ENCODE measurements at places on chromosomes 3 and 15.
A peak's percentile ranks its signal among the peaks of the same experiment; 100 is the strongest.

DNA sequence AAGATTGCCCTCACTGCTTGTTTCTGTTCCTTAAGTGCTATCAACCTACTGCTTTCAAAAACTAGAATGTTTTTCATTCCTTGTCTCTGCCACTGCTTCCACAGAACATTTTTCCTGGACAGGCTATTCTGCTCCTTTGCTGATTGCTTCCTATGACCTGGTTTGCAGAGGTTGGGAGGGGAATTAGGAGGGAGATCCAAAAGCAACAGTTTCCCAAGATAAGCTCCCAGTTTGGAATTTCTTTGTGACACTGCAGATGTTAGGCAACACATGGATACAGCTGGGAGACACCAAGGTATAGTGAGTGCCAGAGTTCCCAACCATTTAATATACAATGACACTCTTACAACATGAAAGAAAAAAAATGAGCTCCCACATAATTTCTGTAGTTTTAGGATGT, 1036.5 kb downstream of the ROBO2 start:
- no peak for DNase-seq

DNA sequence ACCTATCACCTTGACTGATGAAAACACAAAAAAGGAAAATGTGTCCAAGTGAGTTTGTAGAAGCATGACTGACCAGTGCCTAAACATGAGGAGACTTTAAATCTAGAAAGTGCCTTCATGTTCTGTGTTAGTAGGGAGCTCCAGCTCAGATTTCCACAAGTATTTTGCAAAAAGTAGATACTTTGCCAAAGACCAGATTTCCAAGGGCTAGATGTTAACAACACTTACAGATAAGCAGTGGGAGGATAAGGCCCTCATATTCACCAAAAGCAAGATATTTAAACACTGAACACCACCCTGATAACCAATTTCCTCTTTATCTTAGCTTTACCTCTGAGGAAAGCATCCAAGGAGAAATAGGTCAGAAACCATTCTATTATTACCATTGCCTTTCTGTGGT, 91.0 kb downstream of the MYO5A start:
- no peak for DNase-seq

DNA sequence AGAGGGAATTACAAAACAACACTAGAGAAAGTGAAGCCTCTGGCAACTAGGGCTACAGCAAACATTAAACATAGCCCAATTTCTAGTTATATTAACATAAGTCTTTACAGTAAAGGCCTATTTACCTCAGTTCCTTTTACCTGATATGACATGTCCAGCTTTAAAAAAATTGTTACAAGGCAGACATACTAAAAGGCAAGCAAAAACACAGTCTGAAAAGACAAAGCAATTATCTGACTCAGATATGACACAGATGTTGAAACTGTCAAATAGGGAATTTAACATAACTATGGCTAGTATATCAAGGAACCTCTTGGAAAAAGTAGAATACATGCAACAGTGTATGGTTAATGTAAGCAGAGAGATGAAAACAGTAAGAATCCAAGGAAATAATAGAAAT, 238.6 kb downstream of the RAP2B start:
- DNase-seq: no peak

- no peak for DNase-seq
Measured at GRCh38 chr15:83106994-83107840, at the start of gene TM6SF1. TSS of gene TM6SF1 (plus strand) at chr15:83107645. CDS start at chr15:83107681, 36 bp downstream.

- no peak for DNase-seq
Measured at GRCh38 chr3:161540594-161540993, 44.0 kb downstream of the OTOL1 start.

- no peak for DNase-seq
Measured at GRCh38 chr15:71202712-71203111, 87.4 kb downstream of the THSD4 start.

DNA sequence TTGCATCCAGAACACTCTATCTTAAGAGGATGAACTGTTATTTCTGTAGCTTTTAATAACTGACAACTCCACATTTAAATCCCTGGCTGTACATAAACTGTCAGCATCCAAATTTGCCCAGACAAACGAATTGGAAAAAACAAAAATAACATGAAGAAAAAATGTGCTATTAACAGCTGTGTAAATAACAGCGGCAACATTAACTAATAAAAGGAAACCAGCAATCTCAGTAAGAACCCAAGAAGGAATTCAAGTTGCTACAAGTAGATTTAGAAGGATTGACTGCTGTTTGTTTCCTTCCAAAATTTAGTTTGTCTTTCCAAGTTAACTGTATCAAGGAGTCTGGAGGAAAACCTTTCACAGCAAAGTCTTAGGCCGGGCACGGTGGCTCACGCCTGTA, 550.6 kb upstream of the MDFIC2 start:
- no peak for DNase-seq

- peak; percentile 28 for DNase-seq
Measured at GRCh38 chr3:53030619-53031449, 15.0 kb downstream of the SFMBT1 start.

GRCh38 chr3:123295901-123296250, 94.1 kb downstream of the SEC22A start:
- no peak for DNase-seq

GRCh38 chr3:29247088-29247745, 33.7 kb upstream of the RBMS3 start:
- no peak for DNase-seq

DNA sequence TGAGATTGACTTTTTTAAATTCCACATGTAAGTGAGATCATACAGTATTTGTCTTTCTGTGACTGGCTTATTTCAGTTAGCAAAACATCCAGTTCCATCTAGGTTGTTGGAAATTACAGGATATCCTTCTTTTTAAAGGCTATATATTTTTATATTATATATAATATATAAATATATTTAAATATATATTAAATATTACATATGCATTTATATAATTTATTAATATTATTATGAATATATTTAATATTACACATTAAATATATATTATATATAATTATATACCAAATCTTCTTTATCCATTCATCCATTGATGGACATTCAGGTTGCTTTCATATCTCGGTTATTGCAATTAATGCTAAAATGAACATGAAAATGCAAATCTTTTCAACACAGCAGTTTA, 49.9 kb downstream of the FAM227B start:
- no peak for DNase-seq

DNA sequence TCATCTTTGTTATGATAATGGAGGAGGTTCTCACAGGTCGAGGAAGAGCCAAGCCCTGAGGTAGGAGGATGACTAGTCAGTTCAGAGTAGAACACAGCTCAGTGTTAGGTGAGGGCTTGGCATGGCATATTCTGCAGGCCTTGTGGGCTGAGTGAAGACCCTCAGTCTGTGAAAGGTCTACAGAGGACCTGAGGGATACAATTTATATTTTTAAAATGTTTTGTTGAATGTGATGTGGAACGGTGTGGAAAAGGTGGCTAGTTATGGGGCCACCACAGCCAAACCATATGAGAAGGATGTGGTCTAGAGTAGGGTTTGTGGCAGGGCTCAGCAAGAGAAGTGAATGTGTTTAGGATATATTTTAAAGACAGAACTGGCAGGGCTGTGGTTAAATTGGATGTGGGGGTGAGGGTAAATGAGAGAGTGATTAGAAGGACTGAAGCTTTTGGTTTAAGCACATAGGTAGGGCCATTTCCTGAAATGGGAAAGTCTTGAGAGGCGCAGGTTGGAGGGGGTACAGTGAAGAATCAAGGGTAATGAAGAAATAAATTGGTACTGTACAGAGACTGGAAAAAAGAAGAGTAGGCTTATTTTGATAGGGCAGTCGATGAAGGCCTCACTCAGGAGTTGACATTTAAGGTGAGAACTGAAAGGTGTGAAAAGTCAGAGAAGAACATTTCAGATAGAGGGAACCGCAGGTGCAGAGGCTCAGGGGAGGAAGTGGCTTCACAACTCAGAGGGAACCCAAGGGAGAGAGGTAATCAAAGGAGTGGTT, 60.5 kb downstream of the SPTSSB start:
- DNase-seq: peak; percentile 45

GRCh38 chr15:75830910-75831805, 12.1 kb upstream of the UBE2Q2 start:
- no peak for DNase-seq

DNA sequence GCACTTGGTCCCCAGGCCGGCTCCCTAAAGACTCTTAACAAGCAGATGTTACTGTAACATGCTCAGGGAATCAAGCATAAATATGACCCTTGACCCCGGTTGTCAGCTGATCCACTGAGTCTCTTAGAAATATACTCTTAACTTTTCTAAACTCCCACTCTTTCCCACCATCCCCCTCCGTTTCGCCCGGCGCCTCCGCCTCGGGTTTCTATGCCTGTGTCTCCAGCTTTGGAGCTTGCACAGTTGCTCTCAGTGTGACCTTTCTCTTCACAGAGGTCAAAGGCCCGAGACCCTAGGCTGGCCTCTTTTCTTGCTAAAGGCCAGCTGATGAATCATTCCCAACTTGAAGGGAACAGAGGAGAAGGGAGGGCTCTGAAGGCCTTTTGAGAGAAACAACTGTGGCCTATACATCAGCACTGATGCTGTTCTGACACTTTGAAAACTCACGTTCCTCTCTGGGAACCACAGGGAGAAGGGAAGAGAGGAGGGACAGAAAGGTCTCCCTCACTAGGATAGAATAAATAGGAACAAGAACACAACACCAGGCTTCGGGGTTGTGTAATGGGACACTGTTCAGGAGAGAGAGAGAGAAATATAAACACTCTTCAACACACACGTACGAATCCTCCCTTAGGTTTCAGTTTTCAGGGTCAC, 484.5 kb upstream of the NR2F2 start:
- DNase-seq: no peak

GRCh38 chr3:161800985-161801559, 304.5 kb downstream of the OTOL1 start:
- no peak for DNase-seq

DNA sequence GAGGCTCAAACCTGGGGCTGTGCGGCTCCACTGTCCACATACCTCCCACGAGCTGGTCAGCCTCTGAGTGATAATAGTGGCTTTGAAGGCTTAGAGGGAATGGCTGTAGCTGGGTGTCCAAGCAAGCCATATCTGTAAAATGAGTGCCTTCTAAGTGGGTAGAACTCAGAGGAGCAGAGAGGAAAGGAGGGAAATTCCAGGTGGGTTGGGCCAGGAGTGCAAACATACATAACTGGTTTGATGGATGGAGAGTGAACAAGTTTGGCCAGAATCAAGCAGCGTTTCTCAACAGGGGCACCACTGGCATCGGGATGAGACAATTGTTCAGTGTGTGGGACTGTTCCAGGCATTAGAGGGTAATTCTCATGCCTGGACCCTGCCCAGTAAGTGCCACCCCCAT, 91.1 kb downstream of the ASB7 start:
- DNase-seq: no peak

Measured in stimulated activated CD4-positive, alpha-beta T cell treated with anti-CD3 and anti-CD28 coated beads, Interleukin-12 subunit alpha, Interleukin-12 subunit beta, amount 100 ng/mL, for 24 hours (primary cell).